ENCODE measurements at places on chromosomes 13 and 19.
A peak's percentile ranks its signal among the peaks of the same experiment; 100 is the strongest.

- no peak for DNase-seq
Measured at GRCh38 chr19:43610493-43610892, 1.4 kb upstream of the SRRM5 start.

- DNase-seq: peak; percentile 62
Measured at GRCh38 chr13:77698201-77699058, 943 bp downstream of the SLAIN1 start.

- no peak for DNase-seq
Measured at GRCh38 chr13:29721766-29722165, 126.3 kb upstream of the SLC7A1 start.

DNA sequence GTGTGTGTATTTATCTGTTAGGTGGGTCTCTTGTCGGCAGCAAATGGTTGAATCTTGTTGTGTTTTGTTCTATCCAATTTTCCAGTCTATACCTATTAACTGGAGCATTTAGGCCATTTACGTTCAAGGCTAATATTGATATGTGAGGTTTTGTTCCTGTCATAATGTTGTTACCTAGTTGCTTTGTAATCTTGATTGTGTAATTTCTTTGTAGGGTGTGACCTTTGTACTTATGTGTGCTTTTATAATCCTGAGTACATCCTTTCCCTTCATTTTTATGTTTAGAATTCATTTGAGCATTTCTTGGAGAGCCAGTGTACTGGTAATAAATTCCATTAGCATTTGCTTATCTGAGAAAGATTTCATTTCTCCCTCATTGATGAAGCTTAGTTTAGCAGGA, 83.0 kb upstream of the MIR17HG start:
- DNase-seq: no peak

GRCh38 chr13:96785986-96786385, 208.3 kb downstream of the OXGR1 start:
- DNase-seq: no peak

DNA sequence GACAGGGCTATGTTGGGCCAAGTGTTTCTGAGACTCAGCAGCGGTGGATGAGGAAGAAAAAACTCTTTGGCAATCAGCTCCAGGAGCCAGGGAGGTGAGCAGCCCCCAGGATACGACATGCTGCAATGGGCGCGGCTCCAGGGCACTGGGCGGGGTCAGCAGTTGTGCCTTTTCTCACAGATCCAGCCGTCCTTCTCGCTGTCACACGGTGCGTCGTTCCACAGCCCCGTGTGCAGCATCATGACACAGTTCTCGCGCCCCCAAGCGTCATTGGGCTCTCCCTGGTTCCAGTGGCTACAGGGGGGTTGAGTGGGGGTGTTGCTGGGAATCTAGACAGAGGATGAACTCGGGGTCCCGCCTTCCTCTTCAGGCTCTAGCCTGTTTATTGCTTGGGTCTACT, 2.7 kb downstream of the CLEC4G start:
- DNase-seq: no peak

Data from NCI-H1092 (cell line).